ENCODE measurements at places on chromosomes 3 and 15. TPM values are rescaled to one million over a fixed set of nuclear protein-coding genes. Genes with fewer than 3 reads are reported as not detected.

CACNA2D3 gene
- under 0.01 TPM for total RNA-seq

FGF7 gene
- total RNA-seq: 377 TPM

DNA sequence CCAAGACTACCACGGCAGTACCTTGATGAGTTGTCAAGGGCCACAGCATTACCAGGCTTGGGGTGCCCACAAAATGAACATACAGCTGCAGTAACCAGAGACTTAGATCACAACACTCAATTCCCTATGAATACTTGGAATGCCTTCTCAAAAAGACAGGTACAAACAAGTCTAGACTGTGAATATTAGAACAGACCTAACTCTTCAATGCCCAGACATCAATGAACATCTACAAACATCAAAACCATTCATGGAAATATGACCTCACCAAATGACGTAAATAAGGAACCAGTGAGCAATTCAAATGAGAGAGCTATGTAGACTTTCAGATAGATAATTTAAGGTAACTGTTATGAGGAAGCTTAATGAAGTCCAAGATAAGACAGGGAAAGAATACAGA is 185.1 kb upstream of the POU1F1 start:
- no peaks in the 10 kb centered on the region for H3K27me3 ChIP-seq
- no peak for DNase-seq
- no peaks in the 10 kb centered on the region for H3K36me3 ChIP-seq
- H3K4me1 ChIP-seq: no peaks in the 10 kb centered on the region
- no peak overlapping the region for H3K4me3 ChIP-seq

CD96 gene
- total RNA-seq: under 0.01 TPM

DNA sequence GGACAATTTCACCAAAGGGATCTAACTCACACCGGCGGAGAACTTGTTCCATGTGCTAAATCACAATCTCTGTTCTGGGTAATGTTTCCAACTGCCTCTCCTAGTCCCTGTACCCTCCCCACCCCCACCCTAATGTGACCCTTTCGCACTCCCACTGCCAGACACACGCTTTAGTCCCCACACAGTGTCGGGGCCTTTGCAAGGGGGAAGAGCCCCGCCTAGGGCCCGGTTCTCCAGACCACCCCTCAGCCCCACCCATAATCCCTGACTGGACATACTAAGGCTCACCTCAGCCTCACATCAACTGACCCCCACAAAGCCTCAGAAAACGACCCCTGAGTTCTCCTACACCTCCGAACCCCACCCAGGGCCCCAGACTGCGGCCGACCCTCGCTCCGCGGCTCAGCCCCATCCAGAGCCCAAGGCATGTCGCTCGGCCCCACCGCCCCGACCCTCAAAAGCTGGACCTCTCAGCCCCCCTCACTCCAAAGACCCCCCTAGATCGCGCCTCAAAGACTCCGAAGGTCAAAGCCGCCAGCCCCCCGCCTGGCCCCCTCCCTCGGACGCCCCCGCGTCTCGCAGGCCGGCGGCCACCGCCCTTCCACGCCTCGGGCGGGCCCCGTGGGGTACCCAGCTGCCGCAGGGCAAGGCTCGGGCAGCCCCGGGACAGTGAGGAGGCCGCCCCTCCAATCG is 72.0 kb upstream of the MAP4 start:
- H3K27ac ChIP-seq: peak overlapping the region; percentile 97
- H3K4me1 ChIP-seq: peaks cover 38% of the 10 kb centered on the region
- H3K4me3 ChIP-seq: peak overlapping the region; percentile 83
- H3K36me3 ChIP-seq: peaks cover 7% of the 10 kb centered on the region

TUSC2 gene
- 15.9 TPM for total RNA-seq

- H3K36me3 ChIP-seq: no peaks in the 10 kb centered on the region
- H3K27me3 ChIP-seq: no peaks in the 10 kb centered on the region
- H3K27ac ChIP-seq: no peak overlapping the region
- H3K4me1 ChIP-seq: no peaks in the 10 kb centered on the region
- no peak for DNase-seq
These were observed 55.5 kb downstream of the BSN start for GRCh38 chr3:49609815-49610214.

DNA sequence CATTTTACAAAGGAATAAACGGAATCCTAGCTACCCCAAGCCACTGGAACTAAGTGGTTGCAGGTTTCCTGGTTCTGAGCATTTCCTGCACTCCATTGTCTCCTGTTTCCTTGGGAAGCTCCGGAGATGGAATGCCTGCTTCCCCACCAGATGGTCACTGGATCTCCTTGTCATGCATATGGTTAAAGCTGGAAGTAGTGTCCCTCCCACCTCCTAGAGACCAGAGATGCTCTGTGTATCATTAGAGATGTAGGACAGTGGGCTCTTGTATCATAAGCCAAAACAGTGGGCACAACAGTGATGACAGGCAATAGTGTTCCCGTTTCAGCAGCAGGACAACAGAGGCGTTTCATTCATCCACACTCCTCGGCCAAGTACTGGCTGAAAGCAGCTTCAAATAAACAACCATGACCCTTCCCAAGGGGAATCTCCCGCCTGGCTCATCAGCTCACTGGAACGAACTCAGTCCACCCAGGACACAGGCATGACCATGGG is 136.2 kb upstream of the EIF1B start:
- H3K27me3 ChIP-seq: no peaks in the 10 kb centered on the region
- no peak overlapping the region for H3K27ac ChIP-seq
- H3K4me1 ChIP-seq: no peaks in the 10 kb centered on the region
- H3K4me3 ChIP-seq: no peak overlapping the region

DNA sequence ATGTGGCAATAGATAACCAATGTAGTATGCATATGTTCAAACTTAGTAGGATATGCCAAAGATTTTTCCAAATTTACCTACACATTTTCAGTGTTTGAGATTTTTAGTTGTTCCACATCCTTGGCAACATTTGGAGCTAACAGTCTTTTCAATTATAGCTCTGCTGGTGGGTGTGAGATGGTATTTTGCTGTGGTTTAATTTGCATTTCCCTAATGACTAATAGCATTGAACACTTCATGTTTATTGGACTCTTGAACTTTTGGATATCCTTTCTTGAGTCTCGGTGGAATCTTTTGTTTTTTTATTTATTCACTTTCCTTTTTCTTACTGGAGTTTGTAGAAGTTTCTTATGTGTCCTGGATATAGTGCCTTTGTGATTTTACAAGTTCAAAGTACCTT is 11.0 kb upstream of the ILDR1 start:
- H3K4me3 ChIP-seq: no peak overlapping the region
- DNase-seq: no peak

DNA sequence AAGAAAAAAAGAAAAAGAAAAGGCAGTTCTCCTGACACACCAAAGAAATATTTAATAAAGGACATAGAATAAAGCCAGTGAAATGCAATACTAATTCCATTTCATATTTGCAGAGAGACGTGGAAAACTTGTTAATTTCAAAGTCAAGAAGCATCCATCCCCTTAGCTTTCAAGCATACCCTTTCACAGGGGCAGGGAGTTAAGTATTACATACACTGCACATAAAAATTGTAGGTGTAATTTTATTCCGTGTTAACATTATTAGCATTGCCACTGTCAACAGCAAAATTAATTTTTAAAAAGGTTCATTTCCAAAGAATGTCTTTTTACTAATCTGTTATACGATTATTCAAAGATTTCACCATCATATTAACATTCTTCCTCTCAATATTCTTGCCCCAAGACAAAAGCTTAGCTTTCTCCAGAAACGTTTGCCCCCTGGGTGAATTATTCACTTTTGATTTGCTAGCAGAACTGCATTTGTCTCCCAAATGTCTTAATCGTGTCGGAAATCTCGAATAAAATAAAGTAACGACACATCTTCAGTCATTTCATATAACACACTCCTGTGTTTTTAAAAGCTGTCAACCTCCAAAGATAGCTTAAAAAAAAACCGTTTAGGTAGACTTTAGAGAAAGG is 517.9 kb downstream of the MECOM start:
- H3K4me3 ChIP-seq: peak overlapping the region; percentile 86
- no peak for DNase-seq
- H3K36me3 ChIP-seq: no peaks in the 10 kb centered on the region
- peaks cover 34% of the 10 kb centered on the region for H3K27me3 ChIP-seq

DNA sequence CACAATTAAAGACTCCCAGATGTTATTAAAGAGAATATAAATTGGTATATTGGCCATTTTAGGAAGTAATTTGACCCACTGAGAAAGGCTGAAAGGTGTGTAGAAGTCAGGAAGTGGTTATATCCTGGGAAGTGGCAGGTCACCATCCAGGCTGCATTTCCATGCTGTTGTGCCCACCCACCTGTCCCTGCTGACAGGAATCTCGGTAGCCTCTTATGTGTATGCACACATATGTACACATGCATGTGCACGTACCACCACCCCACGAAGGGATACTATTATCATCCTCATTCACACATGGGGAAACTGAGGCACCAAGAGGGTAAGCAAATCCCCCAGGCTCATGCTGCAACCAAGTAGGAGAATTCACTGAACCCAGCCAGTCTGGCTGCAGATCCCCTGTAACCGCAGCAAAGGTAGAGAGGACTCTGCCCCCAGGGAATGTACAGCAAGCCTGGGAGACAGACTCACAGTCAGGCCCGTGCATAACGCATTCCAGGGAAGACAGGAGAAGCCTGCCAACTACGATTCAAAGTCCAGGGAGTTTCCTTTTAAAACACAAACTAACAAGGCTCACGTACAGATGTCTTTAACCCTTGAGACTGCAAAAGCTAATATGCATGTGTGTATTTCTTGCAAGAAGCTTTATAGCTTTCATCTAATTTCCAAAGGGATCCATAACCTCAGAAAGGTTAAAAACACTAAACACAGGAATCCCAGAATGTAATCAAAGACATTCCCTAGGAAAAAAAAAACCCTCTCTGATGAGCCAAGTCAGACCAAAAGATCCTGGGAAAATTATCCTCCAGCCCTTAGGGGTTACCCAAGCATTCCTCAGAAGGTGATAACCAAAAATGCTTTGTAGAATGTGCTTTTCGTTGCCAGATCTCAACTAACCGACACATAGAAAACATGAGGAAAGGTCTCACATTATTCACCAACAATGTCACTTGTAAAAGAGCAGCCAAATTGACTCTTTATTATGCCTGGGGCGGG is 129.6 kb downstream of the ADAMTS17 start:
- no peaks in the 10 kb centered on the region for H3K27me3 ChIP-seq
- no peak for DNase-seq
- no peak overlapping the region for H3K4me3 ChIP-seq
- H3K36me3 ChIP-seq: no peaks in the 10 kb centered on the region
- H3K4me1 ChIP-seq: no peaks in the 10 kb centered on the region

DNA sequence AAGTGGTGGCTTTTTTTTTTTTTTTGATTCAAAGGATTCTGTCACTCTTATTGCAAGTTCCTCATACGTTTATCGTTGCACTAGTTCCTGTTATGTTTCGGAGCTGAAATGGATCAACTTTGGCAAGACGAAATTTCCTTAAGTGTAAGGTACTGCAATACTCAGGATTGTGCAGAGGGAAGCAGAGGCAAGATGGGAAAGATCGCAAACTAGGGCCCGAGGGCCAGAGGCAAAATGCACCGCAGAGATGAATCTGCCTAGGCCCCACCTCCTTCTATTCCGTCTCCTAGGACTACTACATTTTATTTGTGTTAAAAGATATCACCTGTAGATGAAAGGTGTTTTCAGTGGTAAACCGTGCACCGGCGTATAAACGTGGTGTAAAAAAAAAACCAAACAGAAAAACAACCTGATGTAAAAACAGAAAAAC is 331 bp downstream of the RNU6-1 start:
- DNase-seq: peak; percentile 85
- peak overlapping the region; percentile 86 for H3K4me3 ChIP-seq
- H3K36me3 ChIP-seq: no peaks in the 10 kb centered on the region
- peaks cover 43% of the 10 kb centered on the region for H3K4me1 ChIP-seq
- H3K27ac ChIP-seq: peak overlapping the region; percentile 94

GPR176 gene
- total RNA-seq: 173 TPM

GOLGA8R gene
- 3.3 TPM for total RNA-seq

CAPN3 gene
- 1.1 TPM for total RNA-seq

GRCh38 chr15:33163816-33164215 is 30.7 kb downstream of the FMN1 start:
- no peaks in the 10 kb centered on the region for H3K4me1 ChIP-seq
- no peak overlapping the region for H3K27ac ChIP-seq
- DNase-seq: no peak
- H3K27me3 ChIP-seq: peaks cover 23% of the 10 kb centered on the region
- H3K4me3 ChIP-seq: no peak overlapping the region
- no peaks in the 10 kb centered on the region for H3K36me3 ChIP-seq

DNA sequence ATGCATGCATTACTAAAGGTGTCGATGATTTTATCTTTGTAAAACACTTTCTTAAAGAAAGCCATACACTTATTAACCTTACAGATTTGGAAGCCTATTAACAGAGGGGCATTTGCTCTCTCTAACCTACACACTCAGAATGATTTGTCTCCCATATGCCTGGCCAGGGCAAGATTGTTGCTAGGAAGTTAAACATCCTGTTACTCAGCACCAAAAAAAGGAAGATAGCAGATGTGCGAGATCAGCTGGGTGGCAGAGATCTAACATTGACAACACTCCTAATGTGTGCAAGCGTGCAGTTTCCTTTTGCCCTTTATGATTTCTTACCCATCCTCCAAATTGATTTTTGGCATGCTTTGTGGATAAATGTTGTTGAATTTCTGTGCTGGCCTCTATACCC is 73.9 kb upstream of the TMEM108 start:
- peaks cover 3% of the 10 kb centered on the region for H3K27me3 ChIP-seq
- H3K4me1 ChIP-seq: no peaks in the 10 kb centered on the region
- no peak for DNase-seq
- no peaks in the 10 kb centered on the region for H3K36me3 ChIP-seq
- no peak overlapping the region for H3K4me3 ChIP-seq

GNAT1 gene
- total RNA-seq: not detected

GABRR3 gene
- total RNA-seq: not detected

- H3K36me3 ChIP-seq: no peaks in the 10 kb centered on the region
- H3K27ac ChIP-seq: no peak overlapping the region
- no peak overlapping the region for H3K4me3 ChIP-seq
- DNase-seq: peak; percentile 75
- H3K27me3 ChIP-seq: no peaks in the 10 kb centered on the region
These were observed 150.8 kb upstream of the DPH6 start for GRCh38 chr15:35696767-35697231.

- H3K27ac ChIP-seq: no peak overlapping the region
- peak; percentile 81 for DNase-seq
- peaks cover 5% of the 10 kb centered on the region for H3K27me3 ChIP-seq
- no peaks in the 10 kb centered on the region for H3K36me3 ChIP-seq
- H3K4me3 ChIP-seq: no peak overlapping the region
- no peaks in the 10 kb centered on the region for H3K4me1 ChIP-seq
These were observed 59.7 kb downstream of the PLXNA1 start for GRCh38 chr3:127042634-127043033.

IGF2BP2 gene
- total RNA-seq: 80.4 TPM
